ENCODE measurements at places on chromosomes 12 and 14. TPM values are rescaled to one million over a fixed set of nuclear protein-coding genes. Genes with fewer than 3 reads are reported as not detected.

RPS6KL1 gene
- 14.0 TPM for total RNA-seq

ACSM4 gene
- not detected for total RNA-seq

GPR135 gene
- total RNA-seq, result 10.9 TPM

DNA sequence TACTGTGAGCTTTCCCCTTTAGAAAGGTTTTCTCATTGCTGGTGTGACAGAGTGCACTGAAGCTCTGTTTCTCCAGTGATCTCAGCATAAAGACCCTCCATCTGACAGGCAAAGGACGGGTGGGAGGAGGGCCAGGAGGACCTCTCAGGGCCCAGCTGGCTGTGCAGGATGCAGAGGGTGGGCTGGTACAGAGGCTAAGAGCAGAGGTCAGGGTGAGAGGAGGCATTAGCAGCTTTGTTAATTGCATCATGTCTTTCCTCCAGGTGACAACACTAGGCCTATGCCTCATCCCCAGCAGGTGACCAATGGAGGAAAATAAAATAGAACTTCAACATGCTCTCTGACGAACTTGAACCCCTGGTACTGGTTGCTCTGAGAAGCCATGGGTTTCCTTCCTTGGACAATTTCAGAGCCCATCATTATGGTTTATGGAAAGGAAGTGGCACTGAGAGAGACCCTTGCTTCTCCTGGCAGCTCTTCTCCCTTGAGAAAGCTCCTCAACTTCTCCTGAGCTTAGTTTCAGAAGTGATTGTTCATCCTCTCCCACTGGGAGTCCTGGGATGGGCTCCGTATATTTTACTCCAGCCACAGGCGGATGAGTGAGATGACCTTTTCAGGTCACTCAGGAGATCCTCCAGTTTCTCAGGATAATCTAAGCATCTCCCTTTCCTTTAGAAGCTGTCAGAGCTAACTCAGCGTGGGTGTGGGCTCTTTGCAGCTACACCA, 45.8 kb upstream of the ATP23 start:
- peak; percentile 49 for DNase-seq

GRCh38 chr14:73924337-73924736, 25.6 kb downstream of the FAM161B start:
- no peak for DNase-seq

DNA sequence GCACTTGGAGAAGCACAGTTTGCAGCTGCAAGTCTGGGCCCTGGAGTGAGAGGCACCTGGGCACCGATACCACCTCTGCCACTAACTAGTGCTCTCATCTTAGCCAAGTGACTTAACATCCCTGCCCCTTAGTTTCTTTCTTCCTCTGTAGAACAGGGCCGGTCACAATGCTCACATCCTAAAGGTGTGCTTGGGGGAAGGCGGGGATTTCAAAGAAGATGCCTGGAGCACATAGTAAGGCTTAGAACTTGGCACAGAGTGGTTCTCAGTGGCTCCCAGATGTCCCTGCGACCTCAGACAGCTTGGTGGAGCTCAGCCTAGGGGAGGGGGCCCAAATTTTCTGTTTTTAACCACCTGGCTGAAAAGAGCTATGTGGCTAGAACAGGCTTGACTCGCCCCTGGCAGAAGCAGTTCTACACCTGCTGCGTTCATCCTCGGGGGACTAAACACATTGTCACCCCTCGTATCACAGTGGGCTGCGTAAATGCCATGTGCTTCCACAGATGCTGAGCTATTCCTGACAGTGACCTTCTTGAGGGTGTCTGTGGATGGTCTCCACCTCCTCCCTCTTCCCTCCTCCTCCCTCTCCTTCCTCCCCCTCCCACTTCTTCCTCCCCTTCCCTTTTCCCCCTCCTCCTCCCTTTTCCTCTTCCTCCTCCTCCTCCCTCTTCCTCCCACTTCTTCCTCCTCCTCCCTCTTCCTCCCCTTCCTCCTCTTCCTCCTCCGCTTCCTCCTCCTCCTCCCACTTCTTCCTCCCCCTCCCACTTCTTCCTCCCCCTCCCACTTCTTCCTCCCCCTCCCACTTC, 112.1 kb downstream of the PHETA1 start:
- peak; percentile 6 for DNase-seq

GRCh38 chr14:24252289-24253124, 10.1 kb upstream of the TINF2 start:
- no peak for DNase-seq

DNA sequence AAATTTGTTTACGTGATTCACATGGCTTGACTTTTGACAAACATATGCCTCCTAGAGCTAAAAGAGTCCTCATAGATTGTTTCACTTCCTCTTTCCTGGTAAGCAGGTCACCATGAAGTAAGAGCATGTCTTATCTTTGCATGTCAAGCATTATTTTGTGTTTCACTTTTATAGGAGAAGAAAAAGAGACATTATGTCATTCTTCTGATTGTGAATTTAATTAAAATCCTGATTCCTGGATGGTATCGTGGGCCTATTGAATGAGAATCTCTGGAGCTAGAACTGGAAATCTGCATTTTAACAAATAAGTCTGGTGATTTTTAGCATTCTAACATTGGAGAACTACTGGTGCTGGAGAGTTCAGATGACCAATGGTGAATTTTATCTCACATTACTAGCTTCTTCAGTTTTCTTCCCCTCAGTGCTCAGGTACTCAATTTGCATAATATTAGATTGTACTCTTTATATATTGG, 218.6 kb upstream of the ATP2B1 start:
- DNase-seq, result peak; percentile 92

DNA sequence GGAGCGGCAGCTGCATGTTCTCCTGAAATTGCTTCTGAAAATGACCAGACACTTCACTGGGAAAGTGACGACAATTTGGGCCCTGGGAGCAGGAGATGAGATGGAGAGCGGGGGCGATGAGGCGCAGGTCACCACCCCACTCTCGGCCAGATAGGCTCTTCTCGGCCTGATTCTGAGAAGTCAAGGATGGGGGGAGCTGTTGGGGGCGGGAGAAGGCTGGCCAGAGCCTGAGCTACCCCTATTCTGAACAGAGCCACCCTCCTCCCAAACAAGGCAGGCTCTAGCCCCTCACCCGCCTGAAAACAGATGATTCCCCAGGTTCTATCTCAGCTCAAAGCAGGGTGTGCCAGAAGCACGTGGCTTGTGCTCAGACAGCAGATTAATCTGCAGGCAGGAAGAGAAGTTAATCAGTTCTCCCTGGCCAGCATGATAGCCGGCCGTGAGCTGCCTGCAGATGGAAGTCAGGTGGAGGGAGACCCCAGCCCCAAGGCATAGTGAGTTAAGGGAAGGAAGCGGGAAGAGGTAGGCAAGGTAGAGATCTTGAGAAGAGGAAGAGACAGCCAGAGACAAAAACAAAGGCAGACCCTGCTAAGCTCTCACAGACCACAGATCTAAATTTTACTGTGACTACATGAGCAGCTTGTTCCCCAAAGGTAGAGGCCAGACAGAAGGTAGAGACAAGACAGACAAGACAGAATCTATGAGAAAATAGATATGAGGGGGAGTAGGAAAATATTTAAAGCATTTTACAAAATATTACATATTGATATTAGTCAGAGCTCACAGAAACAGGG, 10.9 kb upstream of the TAC3 start:
- no peak for DNase-seq

GRCh38 chr12:128267651-128268378, 845 bp downstream of the TMEM132C start:
- DNase-seq, result no peak
